ENCODE measurements at places on chromosomes 1 and 21.

DNA sequence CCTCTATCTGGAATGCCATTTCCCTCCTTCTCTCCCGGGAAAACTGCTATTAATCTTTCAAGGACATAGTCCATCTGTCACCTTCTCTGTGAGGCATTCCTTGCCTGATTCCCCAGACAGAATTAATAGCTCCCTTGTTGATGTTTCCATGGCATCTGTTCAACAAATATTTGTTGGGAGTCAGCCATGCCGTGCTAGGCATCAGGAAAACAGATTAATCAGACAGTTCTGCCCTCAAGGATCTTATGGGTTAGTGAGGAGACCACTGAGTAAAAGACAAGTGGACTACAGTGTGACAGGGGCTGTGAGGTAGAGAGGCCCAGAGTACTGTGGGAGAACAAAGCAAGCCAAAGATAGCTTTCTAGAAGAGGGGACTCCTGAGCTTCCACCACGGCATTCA lies 11.4 kb upstream of the MAGOH start:
- DNase-seq = no peak

- no peak for DNase-seq
Measured at GRCh38 chr1:147264158-147264768, 21.8 kb downstream of the CHD1L start.

GRCh38 chr1:236830560-236830959 lies 35.5 kb downstream of the MTR start:
- no peak for DNase-seq

DNA sequence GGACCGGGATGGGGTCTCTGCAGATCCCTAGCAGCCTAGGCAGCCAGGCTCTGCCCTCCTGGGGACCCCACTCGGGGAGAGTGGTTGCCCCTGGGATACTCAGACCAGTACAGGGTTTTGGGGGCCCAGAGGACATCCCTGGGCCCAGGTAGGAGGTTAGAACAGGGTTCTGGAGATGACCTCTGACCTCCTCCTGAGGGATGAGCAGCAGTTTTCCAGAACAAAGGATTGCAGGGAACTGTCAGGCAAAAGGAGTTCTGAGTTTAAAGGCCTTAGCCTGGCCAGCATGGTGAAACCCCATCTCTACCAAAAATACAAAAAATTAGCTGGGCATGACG lies 20.4 kb upstream of the VPS13D start:
- no peak for DNase-seq

DNA sequence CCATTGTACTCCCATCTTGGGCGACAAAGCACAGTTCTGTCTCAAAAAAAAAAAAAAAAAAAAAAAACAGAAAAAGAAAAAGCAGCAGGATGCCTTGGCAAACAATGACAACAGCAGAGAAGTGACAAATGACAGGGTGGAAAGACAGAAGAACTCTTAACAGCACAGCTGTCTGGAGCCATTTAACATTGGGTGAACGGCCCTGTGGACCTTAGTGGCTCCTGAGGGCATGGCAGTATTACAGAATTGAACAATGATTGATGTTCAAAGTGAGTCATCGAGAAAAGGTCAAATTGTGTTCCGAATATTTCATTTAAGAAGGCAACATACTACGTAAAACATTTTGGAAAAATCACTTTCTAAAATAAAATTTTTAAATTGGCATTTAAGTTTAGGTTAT lies 30.0 kb downstream of the DNASE2B start:
- DNase-seq = no peak

DNA sequence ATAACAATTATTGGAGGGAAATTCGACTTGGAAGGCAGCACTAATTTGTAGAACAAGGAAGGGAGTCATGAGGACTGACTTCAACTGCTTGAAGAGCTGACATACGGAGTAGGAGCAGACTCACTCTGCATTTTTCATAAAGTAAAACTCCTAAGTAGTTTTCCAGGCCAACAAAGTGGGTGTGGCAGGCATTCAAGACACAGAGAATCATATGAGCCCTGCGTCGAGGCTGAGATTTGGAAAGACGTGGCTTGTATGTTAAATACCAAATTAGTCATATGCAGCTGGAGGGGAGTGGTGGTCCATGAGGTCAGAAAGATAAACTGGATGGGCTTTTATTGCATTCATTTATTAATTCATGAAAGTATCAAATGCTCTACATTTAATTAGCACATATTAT lies 255.7 kb upstream of the JUN start:
- no peak for DNase-seq

- no peak for DNase-seq
Measured at GRCh38 chr1:178393370-178393769, 103.4 kb downstream of the CLEC20A start.

DNA sequence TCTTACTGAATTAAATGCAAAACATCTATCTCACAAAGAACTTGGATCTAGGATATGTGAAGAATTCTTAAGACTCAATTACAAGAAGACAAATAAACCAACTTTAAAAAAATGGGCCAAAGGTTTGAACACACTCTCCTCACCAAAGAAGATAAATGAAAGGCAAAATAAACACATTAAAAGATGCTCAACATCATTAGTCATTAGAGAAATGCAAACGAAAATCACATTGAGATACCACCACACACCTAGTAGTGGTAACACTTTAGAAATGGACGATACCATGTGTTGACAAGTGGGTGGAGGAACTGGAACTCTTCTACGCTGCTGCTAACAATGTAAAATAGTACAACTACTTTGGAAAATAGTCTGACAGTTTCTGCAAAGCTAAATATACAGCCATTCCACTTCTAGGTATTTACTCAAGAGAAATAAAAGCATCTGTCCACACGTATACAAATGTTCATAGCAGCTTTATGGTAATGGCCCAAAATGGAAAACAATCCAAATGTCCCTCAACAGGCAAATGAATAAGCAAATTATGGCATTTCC lies 194.3 kb downstream of the RHOU start:
- no peak for DNase-seq

- DNase-seq = no peak
Measured at GRCh38 chr1:114227059-114227458, 73.4 kb upstream of the SYT6 start.

GRCh38 chr1:5831600-5832335 lies 160.5 kb downstream of the NPHP4 start:
- DNase-seq = no peak

DNA sequence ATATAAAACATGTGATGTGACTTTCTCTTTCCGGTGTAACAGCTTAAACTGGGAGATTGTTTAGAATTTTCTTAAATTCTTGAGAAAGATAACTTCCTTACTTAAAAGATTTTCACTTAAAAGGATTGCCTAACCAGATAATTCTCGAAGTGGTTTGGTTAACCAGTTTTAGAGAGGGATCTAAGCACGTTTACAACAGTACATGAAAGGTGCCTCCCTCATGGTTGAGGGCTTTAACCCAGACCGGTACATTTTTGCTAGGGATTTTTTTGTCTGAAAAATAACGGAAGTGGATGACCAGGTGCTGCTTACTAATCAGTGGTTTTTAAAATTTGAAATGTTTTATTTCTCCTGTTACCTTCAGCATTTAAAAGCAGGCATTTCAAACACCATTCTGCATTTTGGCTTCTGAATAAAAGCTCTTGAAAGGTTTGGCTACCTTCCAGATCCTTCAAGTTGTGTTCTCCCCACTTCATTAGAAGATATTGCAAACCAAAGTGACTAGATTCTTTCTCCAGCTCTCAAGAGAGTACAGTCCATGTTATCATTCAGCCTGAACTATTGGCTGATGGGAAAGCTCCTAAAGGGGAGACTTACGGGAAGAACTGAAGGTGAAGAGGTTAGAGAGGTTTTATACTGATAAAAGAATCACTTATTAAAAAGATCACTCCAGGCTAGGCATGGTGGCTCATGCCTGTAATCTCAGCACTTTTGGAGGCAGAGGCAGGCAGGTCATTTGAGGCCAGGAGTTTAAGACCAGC lies 12.8 kb downstream of the S100PBP start:
- DNase-seq = no peak

GRCh38 chr1:208157769-208158168 lies 86.4 kb downstream of the PLXNA2 start:
- DNase-seq = no peak

- no peak for DNase-seq
Measured at GRCh38 chr1:205907794-205908193, 35.5 kb downstream of the SLC26A9 start.

GRCh38 chr1:162016631-162017030 lies 7.0 kb downstream of the OLFML2B start:
- DNase-seq = no peak

GRCh38 chr21:45578811-45579381 lies 36.7 kb upstream of the SLC19A1 start:
- no peak for DNase-seq

- no peak for DNase-seq
Measured at GRCh38 chr1:8643542-8644536, 173.6 kb downstream of the RERE start.

GRCh38 chr1:6969106-6969505 lies 183.9 kb downstream of the CAMTA1 start:
- no peak for DNase-seq

- DNase-seq = no peak
Measured at GRCh38 chr1:58220836-58221472, 325.6 kb downstream of the OMA1 start.

- DNase-seq = peak; percentile 74
Measured at GRCh38 chr1:156388174-156389137, 19.4 kb downstream of the RHBG start.

- DNase-seq = no peak
Measured at GRCh38 chr1:7771823-7772299, 765 bp downstream of the VAMP3 start.

GRCh38 chr1:220491891-220492290 lies 36.0 kb upstream of the MARK1 start:
- no peak for DNase-seq

Measured in H1 (cell line).